ENCODE measurements at places on chromosomes 12 and 14.

DNA sequence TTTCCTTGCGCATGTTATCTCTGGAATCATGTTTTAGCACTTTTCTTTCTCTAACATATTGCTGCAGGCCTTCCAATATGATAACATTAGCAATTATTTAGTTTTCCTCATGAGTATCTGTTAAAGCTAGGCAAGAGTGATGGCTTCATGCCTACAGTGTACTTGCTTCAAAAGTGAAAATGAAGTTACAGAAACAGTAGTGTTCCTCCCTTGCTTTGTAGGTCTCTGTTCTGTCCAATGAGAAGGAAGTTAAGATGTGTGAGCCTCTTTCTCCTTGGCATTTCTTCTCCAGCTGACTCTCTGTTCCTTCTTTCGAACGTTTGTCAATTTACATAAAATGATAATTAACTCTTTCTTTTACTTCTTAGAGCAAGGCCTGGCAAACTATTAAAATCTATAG is 22.2 kb downstream of the LRRIQ1 start:
- no peak for DNase-seq

DNA sequence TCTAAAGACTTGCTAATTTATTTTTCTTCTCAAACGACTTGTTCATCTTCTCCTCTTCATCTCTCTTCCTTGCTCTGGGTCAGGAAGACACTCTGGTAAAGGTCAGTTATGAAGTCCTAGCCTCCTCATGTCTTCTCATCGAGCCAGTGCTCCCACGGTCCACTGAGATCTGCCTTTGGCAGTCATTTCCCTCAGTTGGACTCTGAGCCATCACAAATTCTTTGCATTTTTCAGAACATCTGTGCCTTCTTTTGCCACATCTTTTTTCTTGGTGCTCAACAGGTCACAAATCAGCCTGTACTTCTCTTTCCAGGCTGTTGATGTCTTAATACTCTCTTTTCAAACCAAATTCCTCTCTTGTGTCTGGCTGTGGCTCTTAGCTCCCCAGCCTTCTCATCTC is 49.7 kb downstream of the IGF1 start:
- DNase-seq: no peak

DNA sequence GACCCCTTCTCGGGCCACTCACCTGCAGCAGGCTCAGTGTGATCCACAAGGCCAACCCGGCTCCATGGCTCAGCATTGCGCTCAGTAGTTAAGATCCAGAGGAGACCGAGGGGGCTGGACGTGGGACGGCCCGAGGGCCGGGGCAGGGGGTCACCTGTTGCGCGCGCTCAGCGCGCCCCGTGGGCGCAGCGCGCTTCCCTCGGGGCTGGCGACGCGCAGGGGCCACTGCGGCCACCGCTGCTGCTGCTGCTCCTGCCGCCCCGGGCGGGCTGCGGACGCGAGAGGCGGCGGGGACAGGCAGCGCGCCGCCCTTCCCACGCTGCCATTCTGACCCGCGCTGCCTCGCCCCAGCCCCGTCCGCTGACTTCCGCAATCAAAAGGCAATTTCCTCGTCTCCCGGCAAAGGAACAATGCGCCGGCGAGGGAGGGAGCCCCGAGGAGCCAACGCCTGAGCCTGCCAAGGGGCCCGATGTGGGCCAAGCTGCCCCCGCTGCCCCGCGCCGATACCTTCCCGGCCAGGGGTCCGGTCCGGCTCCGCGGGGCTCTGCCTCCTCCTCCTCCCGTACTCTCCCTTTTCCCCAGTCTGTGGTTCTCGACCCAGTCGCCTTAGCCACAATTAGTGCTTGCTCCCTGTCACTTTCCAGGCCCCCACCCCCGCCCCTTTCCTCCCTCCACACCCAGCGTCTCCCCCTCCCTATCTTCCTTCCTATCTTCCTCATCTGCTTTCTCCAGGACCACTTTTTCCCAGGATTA is 27.3 kb downstream of the PTPRB start:
- DNase-seq: no peak

GRCh38 chr12:80598004-80598606 is 109.3 kb upstream of the MYF6 start:
- DNase-seq: no peak

- no peak for DNase-seq
These were observed 568.3 kb downstream of the TMEM121 start for GRCh38 chr14:106094654-106095189.

DNA sequence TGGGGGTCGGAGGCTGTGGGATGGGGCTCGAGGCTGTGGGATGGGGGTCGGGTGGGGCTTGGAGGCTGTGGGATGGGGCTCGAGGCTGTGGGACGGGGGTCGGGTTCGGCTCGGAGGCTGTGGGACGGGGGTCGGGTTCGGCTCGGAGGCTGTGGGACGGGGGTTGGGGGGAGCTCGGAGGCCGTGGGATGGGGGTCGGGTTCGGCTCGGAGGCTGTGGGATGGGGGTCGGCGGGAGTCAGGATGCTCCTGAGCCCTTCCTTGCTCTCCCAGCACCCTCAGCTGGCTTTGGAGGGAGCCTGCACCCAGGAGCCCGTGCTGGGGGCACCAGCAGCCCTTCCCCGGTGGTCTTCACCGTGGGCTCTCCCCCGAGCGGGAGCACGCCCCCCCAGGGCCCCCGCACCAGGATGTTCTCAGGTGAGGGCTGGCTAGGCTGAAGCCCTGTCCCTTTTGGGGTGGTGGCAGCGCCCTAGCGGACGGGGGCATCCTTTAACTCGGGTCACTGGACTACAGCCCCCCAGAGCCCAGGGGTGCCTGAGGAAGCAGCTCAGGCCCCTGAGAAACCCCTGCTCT is 11.9 kb upstream of the PUS1 start:
- no peak for DNase-seq

DNA sequence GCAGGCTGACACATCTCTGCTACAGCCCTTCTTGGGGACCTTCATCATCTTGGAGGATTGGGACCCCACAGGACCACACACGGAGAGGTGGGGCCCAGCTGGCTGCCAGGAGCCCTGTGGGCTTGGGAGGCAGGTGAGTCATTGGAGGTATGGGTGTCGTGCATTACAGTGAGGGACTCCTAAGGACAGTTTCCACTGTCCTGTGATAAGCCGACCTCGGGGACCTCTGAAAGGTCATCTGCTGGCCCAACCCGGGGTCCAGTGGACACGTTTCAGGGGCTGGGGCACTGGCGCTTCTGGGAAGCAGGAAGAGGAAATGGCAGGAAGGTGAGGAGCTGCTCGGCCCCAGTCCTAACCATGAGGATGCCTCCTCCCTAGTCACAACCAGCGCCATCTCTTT is 238.0 kb downstream of the BCL11B start:
- no peak for DNase-seq

DNA sequence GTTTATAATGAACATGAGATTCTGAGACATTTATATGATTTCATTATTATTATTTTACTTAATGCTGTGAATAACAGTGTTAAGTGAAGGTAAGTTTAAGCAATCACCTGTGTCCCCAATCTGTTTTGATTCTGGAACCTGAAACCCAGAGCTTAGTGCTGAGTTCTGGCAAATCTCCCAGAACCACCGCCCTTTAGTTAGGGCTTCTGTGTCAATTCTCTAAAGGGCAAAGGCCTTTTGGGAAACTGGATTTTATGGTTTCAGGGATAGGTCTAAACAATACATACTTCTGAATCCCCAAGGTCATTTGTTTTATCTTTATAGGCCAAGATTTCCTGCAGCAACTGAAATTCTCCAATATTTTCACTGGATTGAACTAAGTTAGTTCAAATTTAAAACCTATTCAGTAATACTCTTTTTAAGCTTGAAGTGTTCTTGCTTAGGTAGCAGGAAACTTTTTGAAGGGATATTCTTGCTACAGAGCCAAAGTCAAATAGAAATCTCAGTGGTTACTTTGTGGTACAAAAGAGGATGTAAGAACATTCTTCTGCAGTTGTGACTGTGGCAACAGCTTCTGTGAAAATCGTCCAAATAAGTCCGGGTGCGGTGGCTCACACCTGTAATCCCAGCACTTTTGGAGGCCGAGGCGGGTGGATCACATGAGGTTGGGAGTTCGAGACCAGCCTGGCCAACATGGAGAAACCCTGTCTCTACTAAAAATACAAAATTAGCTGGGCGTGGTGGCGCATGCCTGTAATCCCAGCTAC is 10.0 kb upstream of the PKP2 start:
- no peak for DNase-seq

- no peak for DNase-seq
These were observed 35.7 kb downstream of the HNRNPC start for GRCh38 chr14:21233457-21234076.

- no peak for DNase-seq
These were observed 1630.4 kb upstream of the SEL1L start for GRCh38 chr14:83164016-83164415.

- DNase-seq: peak; percentile 40
These were observed 714 bp upstream of the PSMC6 start for GRCh38 chr14:52706286-52706685.

DNA sequence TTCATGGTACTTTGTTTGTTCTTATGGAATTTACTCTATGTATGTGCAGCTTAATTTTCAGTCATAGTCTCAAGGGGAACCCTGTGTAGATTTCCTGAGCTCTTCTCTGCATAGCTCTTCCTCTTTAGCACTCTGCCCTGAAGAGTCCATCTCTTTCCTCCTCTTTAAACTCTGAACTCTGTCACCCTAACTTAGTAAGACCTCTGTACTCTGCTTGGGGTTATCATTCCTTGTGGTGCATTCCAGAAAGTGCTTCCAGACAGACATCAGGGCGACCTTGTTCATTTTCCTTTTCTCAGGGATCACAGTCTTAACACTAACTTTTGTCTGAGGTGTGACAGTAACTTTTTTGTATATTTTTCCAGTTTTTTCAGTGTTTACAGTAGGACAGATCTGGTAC is 179.3 kb downstream of the RAD51B start:
- DNase-seq: no peak

DNA sequence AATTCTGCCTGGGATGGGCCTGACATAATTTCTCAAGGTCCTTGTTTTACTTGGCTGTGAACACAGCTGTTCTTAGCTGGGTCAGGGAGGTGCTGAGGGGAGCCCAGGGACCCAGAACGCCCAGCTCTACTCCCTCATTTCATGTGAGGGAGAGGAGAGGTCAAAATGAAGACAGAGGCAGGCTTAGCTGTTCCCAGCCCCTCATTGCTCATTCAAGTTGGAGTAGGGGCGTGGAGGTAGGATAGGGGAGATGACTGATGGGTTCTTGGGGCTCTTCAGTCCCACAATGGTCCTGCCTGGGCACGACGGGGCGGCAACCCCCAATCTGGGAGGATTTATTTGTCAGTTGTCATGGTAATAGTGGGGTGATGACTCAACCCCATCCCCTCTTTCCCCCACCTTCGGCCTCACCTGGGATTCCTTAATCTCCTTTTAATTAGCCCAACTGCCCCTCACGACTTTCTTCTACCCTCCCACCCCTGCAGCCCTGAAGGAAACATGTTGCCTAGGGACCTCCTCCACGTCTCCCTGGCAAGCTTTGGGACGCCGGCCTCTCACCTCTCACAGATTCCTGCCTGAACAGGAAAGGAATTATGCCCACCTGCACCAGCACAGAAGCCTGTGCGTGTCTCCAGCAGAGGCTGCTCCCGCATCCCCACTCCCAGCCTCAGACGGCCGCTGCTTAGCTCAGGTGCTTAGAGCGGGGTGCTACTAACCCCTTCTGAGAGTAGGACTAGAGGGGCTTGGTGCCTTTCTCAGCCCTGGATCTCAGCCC is 10.2 kb downstream of the SPRYD3 start:
- DNase-seq: no peak

- no peak for DNase-seq
These were observed 114.4 kb downstream of the LMNTD1 start for GRCh38 chr12:25438638-25439037.

DNA sequence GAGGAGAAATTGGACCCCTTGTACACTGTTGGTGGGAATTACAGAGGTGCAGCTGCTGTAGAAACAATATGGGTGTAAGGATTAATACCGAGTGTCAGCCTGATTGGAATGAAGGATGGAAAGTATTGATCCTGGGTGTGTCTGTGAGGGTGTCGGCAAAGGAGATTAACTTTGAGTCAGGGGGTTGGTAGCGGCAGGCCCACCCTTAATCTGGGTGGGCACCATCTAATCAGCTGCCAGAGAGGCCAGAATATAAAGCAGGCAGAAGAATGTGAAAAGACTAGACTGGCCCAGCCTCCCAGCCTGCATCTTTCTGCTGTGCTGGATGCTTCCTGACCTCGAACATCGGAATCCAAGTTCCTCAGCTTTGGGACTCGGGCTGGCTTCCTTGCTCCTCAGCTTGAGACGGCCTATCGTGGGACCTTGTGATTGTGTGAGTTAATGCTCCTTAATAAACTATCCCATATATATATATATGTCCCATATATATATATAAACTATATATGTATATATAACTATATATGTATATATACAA is 38.4 kb upstream of the PPP2R5C start:
- no peak for DNase-seq

GRCh38 chr12:122834921-122835749 is at the start of gene HIP1R:
Gene HIP1R, plus strand, starts transcription at chr12:122835457. Its CDS starts 94 bp downstream, at chr12:122835551.
- DNase-seq: peak; percentile 59

DNA sequence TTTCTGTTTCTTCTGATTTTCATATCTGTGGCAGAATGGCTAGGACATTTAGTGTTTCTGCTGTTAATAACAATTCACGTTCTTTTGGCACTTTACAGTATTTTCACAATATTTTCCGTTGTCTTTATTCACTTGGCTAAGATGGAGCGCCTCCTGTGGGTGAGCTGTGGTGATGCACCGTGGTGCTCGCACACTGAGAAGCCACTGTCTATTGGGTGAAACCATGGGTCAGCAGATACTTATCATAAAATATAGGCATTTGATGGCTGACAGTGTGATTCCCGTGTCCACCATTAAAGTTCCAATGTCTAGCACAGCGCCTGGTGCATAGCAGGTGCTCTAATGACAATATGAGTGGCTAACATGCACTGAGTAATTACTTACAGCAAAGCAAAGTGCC is 141.8 kb downstream of the VRK1 start:
- no peak for DNase-seq

DNA sequence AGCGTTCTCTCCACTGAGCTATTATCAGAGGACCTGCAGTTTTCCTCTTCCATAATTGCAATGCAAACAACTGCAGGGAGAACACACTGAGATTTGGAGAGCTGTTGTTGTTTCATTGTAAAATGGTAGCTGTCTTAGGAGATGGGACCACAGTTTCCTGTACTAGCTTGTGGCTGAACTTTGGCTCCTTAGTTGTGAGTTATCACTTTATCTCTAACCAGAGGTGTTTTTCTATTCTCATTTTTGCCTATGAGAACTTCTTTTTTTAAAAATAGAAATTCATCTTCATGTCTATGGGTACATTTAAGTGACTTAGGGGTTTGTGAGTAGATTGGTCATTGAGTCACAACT is 216.5 kb downstream of the SLC38A4 start:
- DNase-seq: no peak

DNA sequence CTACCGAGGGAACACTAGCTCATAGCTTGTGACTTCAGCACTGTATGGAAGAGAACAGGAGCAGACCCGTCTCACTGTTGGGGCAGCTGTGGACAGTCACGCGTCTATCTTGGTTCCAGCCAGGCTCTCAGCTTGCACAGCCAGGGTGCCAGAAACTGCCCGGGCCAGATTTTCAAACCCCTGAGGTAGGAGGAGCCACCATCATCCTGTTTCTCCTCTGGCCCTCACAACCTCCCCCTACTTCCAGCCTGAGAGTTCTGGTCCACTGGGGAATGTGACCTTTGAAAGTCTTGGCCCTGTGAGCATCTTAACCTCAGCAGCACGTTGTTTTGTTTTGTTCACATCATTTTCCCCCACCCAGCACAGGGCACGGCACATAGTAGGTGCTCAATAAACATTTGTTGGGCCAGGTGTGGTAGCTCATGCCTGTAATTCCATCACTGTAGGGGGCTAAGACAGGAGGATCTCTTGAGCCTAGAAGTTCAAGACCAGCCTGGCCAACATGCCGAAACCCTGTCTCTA is 50.4 kb downstream of the PSMA6 start:
- no peak for DNase-seq

All from stimulated activated CD4-positive, alpha-beta T cell treated with anti-CD3 and anti-CD28 coated beads, Interleukin-1b, Interleukin-23, amount 100 ng/mL, for 4 hours (primary cell).